ENCODE measurements at places on chromosomes 1 and 21.

- no peak for DNase-seq
Measured at GRCh38 chr1:221405146-221405545, 336.7 kb downstream of the DUSP10 start.

DNA sequence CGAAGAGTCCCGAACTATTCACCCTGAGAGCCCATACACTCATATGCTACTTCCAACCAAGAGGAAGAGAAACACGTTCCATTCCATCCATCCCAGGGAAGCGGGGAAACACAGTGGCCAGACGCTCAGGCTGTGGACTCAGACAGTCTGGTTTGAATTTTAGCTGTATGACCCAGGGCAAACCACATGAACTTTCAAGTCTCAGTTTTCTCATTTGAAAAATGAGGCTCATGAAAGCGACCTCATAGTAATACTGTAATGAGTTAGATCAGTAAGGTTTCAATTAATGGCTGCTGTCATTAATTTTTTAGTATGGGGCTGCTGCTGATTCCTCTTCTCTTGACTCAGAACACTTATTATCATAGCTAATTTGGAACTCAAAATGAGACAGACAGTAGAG is 1.5 kb downstream of the FCRL4 start:
- DNase-seq = no peak

DNA sequence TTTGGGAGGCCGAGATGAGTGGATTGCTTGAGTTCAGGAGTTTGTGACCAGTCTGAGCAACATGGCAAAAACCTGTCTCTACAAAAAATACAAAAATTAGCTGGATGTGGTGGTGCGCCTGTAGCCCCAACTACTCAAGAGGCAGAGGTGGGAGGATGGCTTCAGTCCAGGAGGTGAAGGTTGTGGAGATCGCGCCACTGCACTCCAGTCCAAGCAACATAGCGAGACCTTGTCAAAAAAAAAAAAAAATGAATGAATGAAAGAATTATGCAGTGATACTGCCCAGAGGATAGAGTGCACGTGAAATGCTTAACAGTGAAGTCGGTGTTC is 429 bp upstream of the DPH2 start:
- no peak for DNase-seq

- peak; percentile 81 for DNase-seq
Measured at GRCh38 chr1:20574686-20575540, 14.0 kb upstream of the CDA start.

DNA sequence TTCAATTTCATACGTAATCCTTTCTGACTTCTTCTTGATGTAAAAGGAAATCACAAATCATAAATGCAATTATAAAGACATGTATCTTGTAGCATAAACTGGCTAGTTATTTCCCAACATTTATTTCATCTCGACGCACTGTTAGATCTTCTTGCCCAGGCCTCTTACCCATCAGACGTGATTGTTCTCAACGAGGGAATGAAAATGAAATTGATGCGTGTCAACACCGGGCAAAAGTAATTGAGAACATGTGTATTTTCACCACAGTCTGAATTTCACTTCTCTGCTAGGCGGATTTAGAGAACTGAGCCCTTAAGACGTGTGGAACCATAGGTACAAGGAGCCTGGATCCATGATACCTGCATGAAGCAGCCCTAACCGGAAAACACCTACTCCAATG is 519.7 kb downstream of the KCNT2 start:
- DNase-seq = no peak

DNA sequence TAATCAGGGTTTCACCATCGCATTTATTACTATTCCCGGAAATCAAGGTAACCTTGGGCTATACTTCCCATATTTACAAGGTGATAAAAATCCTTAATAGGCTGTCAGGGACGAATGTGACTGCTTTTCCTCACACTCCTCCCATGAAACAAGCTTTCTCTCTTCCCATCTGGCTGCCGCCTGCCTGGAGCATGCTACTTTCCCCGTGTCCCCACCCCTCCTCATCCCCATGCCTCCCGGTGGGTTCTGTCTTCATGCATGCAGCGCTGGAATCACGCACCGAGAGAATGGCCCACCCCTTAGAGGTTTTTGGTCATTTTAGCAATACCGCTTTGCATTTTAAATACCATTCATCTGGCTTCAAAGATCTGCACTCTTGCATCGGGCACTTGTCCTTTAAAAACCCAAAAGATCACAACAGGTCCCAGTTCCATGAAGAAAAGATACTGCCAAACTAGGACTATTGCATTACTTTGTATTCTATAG is 339.1 kb downstream of the NTNG1 start:
- no peak for DNase-seq

GRCh38 chr1:54318246-54318814 is 87.9 kb downstream of the SSBP3 start:
- no peak for DNase-seq

DNA sequence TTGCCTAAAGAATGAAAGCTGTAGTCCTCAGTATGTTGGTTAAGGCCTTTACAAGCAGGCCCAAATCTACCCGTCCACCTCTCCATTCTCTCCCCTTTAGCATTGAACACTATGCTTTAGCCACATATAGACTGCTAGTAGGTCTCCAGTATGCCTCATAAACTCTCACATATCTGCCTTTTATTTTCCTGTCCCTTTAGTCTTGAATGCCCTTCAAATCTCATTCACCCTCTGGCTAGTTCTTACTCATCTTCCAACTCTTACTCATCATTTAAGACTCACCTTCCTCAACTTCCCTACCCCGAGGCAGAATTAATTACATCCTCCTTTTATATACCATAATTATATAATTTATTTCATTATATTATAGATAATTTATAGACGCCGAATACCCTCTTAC is 78.7 kb upstream of the TSPAN2 start:
- DNase-seq = no peak

- no peak for DNase-seq
Measured at GRCh38 chr1:54867717-54868057, 19.3 kb downstream of the DHCR24 start.

- no peak for DNase-seq
Measured at GRCh38 chr1:237383791-237384190, 341.8 kb downstream of the RYR2 start.

- DNase-seq = no peak
Measured at GRCh38 chr1:68624233-68624632, 127.4 kb upstream of the DEPDC1 start.

GRCh38 chr1:53393325-53393792 is 65.5 kb upstream of the LRP8 start:
- DNase-seq = peak; percentile 6

- no peak for DNase-seq
Measured at GRCh38 chr1:222995236-222995580, 147.8 kb downstream of the TLR5 start.

DNA sequence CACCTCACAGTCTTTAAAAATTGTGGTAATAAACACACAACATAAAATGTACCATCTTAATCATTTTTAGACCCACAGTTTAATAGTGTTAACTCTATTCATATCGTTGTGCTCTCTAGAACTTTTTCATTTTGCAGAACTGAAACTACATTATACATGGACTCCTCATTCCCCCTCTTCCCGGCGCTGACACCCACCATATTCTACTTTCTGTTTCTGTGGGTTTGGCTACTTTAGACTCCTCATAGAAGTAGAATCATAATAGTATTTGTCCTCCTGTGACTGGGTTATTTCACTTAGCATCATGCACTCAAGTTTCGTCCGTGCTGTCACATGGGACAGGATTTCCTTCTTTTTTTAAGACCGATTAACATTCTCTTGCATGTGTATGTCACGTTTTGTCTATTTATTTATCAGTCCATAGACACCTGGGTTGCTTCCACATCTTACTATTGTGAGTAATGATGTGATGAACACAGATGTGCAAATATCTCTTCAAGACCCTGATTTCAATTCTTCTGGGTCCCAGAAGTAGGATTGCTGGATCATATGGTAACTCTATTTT is 62.9 kb upstream of the TMPRSS2 start:
- DNase-seq = peak; percentile 81

- no peak for DNase-seq
Measured at GRCh38 chr1:24022581-24023361, 42.6 kb upstream of the SRSF10 start.

DNA sequence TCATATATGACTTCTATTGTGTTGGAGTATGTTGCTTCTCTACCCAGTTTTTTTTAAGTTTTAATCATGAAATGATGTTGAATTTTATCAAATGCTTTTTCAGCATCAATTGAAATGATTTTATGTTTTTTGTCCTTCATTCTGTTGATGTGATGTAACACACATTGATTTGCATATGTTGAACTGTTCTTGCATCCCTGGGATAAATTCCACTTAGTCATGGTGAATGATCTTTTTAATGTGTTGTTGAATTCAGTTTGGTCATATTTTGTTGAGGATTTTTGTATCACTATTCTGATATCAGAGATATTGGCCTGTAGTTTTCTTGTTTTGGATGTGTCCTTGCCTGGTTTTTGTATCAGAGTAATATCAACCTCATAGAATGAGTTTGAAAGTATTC is 46.6 kb upstream of the CD55 start:
- DNase-seq = no peak

DNA sequence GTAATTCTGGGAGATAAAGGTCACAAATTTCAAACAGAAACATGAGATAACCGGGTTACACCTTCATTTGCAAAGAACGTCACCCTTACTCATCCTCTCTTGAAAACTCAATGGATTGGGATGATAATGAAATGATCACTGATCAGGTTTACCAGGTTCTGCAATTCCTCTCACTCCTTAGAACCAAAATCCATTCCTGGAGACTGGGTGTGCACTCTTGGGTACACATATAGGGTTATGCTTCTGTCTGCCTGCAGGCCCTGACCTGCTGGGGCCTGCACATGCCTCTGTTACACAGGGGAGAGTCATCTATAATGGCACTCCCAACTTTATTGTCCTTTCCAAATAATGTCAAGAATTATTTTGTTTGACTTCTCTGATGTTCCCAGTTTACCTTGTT is 8.3 kb downstream of the SUSD4 start:
- DNase-seq = no peak

DNA sequence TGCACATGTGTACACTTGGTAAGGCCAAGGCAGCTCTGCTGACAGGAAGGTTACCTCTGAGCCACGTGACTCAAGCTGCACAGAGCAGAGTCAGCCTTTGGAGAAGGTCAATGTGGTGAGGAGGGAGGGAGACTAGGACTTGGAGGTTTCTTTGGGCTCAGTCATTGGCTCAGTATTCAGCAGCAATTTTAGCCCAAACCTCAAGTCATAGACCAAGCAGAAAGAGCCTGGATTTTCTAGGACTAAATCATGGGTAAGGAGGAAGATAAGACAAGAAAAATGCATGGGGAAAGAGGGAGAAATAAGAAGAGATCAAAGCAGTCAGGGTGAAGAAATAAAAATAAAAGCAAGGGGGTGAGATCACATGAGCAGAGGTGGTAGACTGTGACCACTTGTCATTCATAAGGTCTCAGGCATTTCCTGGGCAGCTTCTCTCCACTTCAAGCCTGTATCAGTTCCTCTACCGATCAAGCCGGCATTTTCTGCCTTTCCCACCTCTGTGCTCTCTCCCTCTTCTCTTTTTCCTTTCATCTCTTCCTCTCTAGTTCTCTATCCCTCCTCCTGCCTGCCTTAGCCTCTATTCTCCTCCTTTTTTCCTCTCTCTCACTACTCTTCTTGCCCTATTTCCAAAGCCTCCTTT is 51.7 kb upstream of the DUSP10 start:
- peak; percentile 42 for DNase-seq

- DNase-seq = peak; percentile 90
Measured at GRCh38 chr1:31027693-31028526, 37.6 kb downstream of the PUM1 start.

DNA sequence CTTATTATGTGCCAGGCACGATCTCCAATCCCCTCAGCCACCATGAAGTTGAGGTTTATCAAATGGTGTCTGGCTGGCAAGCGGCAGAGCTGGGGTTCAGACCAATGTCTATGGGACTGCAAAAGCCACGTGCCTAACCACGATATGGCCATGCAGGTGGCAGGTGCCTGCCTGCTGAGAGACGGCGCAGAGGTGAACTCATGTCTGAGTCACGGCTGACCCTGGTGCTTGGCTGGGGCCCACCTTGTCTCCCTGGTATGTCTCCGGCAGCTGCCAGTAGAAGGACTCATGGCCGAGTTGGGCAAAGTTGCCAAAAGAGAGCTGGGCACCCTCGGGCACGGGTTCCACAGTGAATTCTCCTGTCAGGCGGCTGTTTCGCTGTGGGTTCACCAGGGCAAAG is 59.9 kb downstream of the LDLRAD2 start:
- DNase-seq = no peak

- DNase-seq = no peak
Measured at GRCh38 chr1:189409774-189410173, 1067.9 kb downstream of the BRINP3 start.

GRCh38 chr1:28233264-28233606 is 406 bp upstream of the DNAJC8 start:
- DNase-seq = no peak

- peak; percentile 60 for DNase-seq
Measured at GRCh38 chr1:147292012-147292411, 49.5 kb downstream of the CHD1L start.

DNA sequence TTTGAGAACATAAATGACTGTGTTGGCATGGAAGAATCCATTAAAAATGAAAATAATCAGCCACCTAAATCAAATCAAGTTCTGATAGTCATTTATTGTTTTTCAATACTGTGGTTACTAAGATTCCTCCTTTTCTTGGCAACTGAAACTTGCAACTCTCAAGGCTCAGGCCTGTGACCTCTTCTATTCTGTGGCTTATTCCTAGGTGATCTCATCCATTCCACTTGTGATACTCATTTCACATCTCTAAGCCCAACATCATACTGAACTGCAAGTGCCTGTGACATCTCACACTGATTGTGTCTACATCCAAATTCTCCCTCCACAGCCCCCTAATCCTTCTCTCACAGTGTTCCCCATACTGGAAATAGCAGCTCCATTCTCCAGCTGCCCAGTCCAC is 4.8 kb upstream of the ST6GALNAC5 start:
- no peak for DNase-seq

GRCh38 chr1:232090816-232091215 is 464.2 kb downstream of the DISC1 start:
- no peak for DNase-seq

DNA sequence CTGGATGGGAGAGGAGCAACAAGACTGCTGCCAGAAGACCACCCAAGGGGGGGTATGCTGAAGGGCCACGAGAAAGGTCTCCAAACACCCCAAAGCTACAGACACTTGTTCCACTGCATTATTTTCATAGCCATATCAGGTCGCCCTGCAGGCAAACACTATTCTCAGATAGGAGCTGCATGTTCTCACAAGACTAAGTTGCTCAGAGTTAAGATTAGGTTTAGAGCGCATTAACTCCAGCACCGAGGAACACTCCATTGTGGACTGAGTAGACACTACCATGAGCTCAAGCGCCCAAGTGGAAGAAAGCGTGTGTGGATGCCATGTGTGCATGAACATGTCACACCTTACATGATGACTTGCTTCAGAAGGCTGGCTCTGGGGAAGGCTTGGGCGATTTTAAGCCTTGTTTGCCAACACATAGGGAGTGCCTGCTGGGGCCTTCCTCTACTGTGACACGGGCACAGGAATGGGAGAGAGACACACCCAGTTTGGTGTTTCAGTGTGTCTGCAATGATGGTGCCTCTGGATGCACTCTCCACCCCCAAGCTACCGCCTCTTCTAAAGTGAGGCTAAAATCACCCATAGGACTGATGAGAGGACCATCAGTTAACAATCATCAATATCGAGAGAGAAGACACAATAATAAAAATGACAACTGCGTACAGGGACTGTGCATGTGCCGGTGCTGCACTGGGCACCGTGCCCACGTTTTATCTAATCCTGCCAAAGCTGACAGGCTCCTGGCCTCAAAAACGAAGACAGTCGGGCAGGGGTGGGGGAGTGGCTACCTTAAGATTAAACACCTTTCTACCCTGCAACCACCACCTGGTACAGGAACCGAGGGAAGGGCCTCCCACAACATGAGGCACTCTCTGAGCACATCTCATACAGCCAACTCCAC is 34.9 kb downstream of the SSBP3 start:
- no peak for DNase-seq
